ENCODE measurements at places on chromosomes 3 and 15. TPM values are rescaled to one million over a fixed set of nuclear protein-coding genes. Genes with fewer than 3 reads are reported as not detected.

DNA sequence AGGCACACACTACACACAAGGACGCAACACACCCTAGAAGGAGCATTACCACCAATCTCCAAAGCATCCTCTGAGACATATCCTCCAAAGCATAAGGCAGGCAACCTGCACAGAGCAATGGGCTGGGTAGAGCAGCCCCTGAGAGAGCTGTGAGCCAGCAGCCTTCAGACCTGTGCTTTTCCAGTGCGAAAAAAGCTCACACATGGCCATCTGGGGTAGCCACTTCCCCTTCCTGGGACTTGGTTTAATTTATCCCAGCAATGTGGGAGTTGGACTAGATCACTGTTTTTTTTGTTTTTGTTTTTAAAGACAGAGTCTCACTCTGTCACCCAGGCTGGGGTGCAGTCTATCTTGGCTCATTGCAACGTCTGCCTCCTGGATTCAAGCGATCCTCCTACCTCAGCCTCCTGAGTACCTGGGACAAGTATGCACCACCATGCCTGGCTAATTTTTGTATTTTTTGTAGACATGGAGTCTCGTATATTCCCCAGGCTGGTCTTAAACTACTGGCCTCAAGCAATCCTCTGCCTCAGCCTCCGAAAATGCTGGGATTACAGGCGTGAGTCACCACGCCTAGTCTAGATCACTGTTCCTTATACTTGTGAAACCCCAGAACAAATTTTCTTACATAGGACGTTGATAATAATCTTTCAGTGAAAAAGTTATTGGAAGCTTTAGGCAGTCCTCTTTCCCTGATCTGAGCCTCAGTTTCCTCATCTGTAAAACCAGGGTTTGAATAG, 18.9 kb downstream of the PTPN23 start:
- H3K27ac ChIP-seq = no peak overlapping the region
- no peak overlapping the region for H3K4me3 ChIP-seq

The PP2D1 gene
- polyA plus RNA-seq = 0.34 TPM

DNA sequence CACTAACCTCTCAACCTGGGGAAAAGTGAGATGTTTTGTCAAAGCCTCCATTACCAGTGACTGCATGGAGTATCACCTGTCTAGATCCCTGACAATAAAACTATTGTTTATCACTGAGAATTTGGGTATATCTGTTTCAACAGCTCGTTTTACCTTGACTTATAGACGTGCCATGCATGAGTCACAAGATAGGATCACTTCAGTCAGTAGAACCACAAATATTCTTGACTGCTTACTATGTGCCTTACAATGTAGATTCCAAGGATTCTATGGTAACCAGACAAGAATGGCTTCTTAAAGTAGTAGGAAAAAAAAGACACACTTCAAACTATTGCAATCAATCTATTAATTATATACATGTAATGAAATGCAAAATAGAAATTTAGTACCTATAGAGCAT, 55.7 kb upstream of the GRM7 start:
- no peaks in the 10 kb centered on the region for H3K4me1 ChIP-seq
- no peaks in the 10 kb centered on the region for H3K27me3 ChIP-seq
- no peak overlapping the region for H3K4me3 ChIP-seq
- no peak for DNase-seq
- H3K36me3 ChIP-seq = no peaks in the 10 kb centered on the region

The FBXL2 gene
- 0.39 TPM for polyA plus RNA-seq

The UMPS gene
- polyA plus RNA-seq = 19.6 TPM

The ISG20 gene
- 562 TPM for polyA plus RNA-seq

GRCh38 chr3:185448107-185448506, 50.7 kb downstream of the TMEM41A start:
- H3K27ac ChIP-seq = no peak overlapping the region
- no peaks in the 10 kb centered on the region for H3K4me1 ChIP-seq
- no peak for DNase-seq
- no peak overlapping the region for H3K4me3 ChIP-seq
- no peaks in the 10 kb centered on the region for H3K36me3 ChIP-seq

- H3K27me3 ChIP-seq = peaks cover 30% of the 10 kb centered on the region
- H3K27ac ChIP-seq = no peak overlapping the region
- no peaks in the 10 kb centered on the region for H3K36me3 ChIP-seq
- H3K4me3 ChIP-seq = no peak overlapping the region
- H3K4me1 ChIP-seq = no peaks in the 10 kb centered on the region
Observed at GRCh38 chr3:123018683-123019082, 8.9 kb downstream of the SEMA5B start.

GRCh38 chr15:42315521-42315920, 42.3 kb upstream of the TMEM87A start:
- no peak for DNase-seq
- H3K27ac ChIP-seq = no peak overlapping the region
- H3K4me1 ChIP-seq = no peaks in the 10 kb centered on the region
- H3K36me3 ChIP-seq = peaks cover 20% of the 10 kb centered on the region

GRCh38 chr3:195087328-195087727, 183.6 kb downstream of the XXYLT1 start:
- H3K27ac ChIP-seq = peak overlapping the region; percentile 79
- DNase-seq = no peak
- H3K36me3 ChIP-seq = no peaks in the 10 kb centered on the region
- no peaks in the 10 kb centered on the region for H3K27me3 ChIP-seq
- H3K4me3 ChIP-seq = peak overlapping the region; percentile 86

The NTRK3 gene
- not detected for polyA plus RNA-seq

DNA sequence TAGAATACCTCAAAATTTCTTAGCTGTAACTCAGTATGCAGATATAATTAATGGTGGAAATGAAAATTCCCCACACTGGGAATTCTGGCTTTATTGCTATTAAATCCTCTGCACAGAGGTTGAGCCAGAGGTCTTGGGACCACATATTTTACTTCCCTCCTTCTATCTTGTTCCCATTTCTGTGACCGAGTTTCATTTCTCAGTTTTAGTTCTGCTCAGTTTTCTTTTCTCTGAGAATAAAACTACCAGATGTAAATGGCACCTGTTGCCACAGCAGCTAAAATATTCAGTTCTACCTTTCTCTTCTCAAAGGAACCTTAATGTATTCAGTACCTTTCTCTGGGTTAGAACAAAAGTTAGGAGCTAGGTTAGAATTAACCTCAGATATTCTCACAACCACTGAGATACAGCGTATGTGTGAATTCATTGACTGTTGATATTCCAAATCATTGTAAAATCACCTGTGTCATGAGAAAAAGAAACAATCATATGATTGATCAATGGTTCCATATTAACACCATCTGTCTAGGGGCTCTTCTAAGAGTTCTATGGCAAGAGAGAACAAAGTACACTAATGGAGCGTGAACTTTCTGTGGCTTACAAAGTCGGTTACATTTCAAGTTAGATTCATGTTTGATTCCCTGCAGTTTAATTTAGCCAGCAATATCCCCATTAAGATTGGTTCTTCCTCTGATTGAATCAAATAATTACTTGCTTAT, 374.1 kb downstream of the EFHB start:
- H3K4me1 ChIP-seq = no peaks in the 10 kb centered on the region
- no peak for DNase-seq
- peaks cover 6% of the 10 kb centered on the region for H3K27me3 ChIP-seq
- no peaks in the 10 kb centered on the region for H3K36me3 ChIP-seq
- H3K27ac ChIP-seq = no peak overlapping the region

- H3K4me3 ChIP-seq = no peak overlapping the region
- no peaks in the 10 kb centered on the region for H3K27me3 ChIP-seq
- no peak for DNase-seq
- H3K27ac ChIP-seq = no peak overlapping the region
Observed at GRCh38 chr3:161038725-161039124, 66.4 kb downstream of the B3GALNT1 start.

The SPATA12 gene
- not detected for polyA plus RNA-seq

The NANOGP8 gene
- not detected for polyA plus RNA-seq

GRCh38 chr3:40387895-40388254, 891 bp downstream of the ENTPD3 start:
- no peak overlapping the region for H3K27ac ChIP-seq
- no peak for DNase-seq
- H3K4me1 ChIP-seq = peaks cover 10% of the 10 kb centered on the region
- H3K4me3 ChIP-seq = peak overlapping the region; percentile 76

The CYP1A2 gene
- not detected for polyA plus RNA-seq

- no peak overlapping the region for H3K4me3 ChIP-seq
- H3K27ac ChIP-seq = no peak overlapping the region
- H3K36me3 ChIP-seq = no peaks in the 10 kb centered on the region
- H3K27me3 ChIP-seq = peaks cover 11% of the 10 kb centered on the region
- H3K4me1 ChIP-seq = no peaks in the 10 kb centered on the region
Observed at GRCh38 chr3:132042681-132043080, 7.9 kb upstream of the CPNE4 start.

The LYZL4 gene
- not detected for polyA plus RNA-seq

DNA sequence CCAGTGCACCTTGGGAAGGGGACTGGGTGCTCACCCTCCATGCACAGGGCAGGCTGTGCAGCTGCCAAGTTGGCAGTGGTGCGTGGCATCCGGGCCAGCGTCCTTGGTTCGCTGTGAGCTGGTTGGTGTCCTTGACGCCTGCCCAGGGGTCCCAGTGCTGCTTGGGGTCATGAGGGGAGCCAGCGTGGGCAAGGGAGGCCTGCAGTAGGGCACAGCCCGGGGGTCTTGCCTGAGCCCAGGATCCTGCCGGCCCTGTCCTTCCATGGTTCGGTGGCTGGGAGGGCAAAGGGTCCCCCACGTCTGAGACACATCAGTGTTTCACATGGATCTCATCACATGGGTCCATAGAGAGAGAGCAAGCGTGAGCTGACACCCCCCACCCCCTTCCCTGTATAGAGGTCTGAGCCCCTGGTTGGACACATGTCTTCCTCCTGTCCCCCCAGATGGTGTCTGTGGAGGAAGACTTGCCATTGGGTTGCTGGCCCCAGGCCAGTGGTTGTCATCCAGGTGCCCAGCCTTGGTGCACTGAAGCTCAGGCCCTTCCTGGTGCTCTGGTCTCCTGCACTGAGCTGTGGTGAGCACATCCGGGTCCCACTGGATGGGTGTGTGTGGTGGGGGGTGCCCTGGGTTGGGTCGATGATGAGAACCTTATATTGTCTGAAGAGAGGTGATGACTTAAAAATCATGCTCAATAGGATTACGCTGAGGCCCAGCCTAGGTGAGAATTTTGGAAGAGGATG, 232.3 kb downstream of the SNRPN start:
- no peaks in the 10 kb centered on the region for H3K36me3 ChIP-seq
- no peaks in the 10 kb centered on the region for H3K4me1 ChIP-seq
- DNase-seq = no peak
- H3K27me3 ChIP-seq = no peaks in the 10 kb centered on the region
- no peak overlapping the region for H3K27ac ChIP-seq

- H3K4me1 ChIP-seq = peaks cover 7% of the 10 kb centered on the region
- H3K36me3 ChIP-seq = no peaks in the 10 kb centered on the region
- H3K27me3 ChIP-seq = no peaks in the 10 kb centered on the region
- H3K27ac ChIP-seq = no peak overlapping the region
- H3K4me3 ChIP-seq = no peak overlapping the region
- DNase-seq = no peak
Observed at GRCh38 chr15:91027677-91028076, 5.3 kb upstream of the VPS33B start.

GRCh38 chr3:72487078-72487765, 361.0 kb downstream of the SHQ1 start:
- peaks cover 7% of the 10 kb centered on the region for H3K4me1 ChIP-seq
- peaks cover 3% of the 10 kb centered on the region for H3K27me3 ChIP-seq
- no peak overlapping the region for H3K4me3 ChIP-seq
- H3K36me3 ChIP-seq = no peaks in the 10 kb centered on the region

DNA sequence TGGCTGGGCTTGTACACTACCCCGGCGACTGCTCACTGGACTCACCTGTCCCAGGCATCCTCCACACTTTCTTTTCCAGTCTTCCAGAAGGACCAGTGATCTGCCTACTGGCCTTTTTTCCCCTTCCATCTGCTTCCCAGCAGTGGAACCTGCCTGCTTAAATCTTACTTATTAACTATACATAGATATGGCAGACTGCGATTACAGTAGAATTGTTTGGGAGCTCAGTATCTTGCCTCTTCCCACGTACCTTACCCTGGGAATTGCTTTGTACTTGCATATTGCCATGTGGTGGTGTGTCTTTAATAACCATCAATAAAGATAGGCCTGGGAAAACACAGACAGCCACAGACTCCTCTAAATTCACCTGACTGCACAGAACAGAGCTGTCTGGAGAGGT, 11.8 kb upstream of the HES1 start:
- H3K27ac ChIP-seq = no peak overlapping the region
- H3K36me3 ChIP-seq = no peaks in the 10 kb centered on the region
- no peak overlapping the region for H3K4me3 ChIP-seq
